Kidney capillary endothelial cell (primary cell): ENCODE measurements at places on chromosomes 16 and 17.

GRCh38 chr16:52572656-52573055, 25.7 kb upstream of the TOX3 start:
- DNase-seq: no peak

DNA sequence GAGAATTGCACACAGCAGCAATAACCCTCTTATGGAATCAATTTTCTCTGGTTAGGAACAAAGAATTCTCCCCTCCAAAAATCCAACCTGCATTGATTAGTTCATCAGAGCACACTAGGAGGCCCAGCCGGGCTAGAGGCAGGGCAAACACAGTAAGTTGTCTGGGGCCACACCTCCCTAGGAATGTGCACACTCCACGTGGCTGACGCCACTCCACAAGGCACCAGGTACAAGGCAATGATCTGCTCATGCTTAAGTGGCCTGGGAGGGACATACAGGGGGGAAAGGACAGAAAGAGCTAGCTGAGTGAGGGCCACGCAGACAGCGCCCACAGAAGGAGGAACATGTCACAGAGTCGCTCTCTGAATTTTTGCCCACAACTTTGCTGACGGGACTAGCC, 107.6 kb downstream of the SLC39A11 start:
- no peak for DNase-seq

DNA sequence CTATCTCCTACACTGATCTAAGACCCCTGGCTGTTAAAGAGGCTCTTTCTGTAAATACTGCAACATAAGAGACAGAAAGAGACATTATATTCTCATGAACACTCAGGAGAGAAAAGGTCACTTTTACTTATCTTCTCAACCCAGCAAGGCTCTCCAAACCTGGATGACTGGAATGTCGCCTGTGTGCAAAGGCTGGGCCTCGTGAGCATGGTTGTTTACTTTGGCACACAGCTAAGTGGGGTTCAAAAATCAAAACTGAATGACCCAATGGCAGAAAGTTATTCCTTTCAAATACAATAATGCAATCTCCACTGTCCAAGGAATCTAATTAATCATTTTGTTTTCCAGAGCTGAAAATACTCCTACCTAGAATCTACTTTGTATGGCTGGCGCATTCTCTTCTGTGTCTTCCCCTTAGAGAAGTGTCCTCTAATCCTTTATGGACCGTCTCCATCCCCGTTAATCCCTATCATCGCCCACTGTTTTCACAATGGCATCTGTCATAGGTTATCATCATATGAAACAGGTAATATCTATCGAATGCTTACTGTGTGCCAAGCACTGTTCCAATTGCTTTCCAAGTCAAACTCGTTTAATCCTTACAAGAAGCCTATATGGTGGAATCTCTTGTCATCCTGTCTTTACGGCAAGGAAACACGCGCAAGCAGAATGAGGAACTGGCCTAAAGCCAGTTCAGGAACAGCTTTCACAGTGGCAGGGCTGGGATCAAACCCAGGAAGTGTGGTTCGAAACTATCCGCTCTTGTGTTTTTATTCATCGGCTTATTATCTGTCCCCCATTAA, 1.3 kb downstream of the SLX4 start:
- peak; percentile 44 for DNase-seq

GRCh38 chr17:66406701-66407644, 104.6 kb downstream of the PRKCA start:
- DNase-seq: no peak

- no peak for DNase-seq
Observed at GRCh38 chr17:75615301-75615700, 17.9 kb upstream of the SMIM5 start.

GRCh38 chr16:58127634-58128033, 1.5 kb downstream of the CFAP20 start:
- DNase-seq: no peak

- no peak for DNase-seq
Observed at GRCh38 chr16:49682577-49683165, 173.2 kb downstream of the ZNF423 start.

DNA sequence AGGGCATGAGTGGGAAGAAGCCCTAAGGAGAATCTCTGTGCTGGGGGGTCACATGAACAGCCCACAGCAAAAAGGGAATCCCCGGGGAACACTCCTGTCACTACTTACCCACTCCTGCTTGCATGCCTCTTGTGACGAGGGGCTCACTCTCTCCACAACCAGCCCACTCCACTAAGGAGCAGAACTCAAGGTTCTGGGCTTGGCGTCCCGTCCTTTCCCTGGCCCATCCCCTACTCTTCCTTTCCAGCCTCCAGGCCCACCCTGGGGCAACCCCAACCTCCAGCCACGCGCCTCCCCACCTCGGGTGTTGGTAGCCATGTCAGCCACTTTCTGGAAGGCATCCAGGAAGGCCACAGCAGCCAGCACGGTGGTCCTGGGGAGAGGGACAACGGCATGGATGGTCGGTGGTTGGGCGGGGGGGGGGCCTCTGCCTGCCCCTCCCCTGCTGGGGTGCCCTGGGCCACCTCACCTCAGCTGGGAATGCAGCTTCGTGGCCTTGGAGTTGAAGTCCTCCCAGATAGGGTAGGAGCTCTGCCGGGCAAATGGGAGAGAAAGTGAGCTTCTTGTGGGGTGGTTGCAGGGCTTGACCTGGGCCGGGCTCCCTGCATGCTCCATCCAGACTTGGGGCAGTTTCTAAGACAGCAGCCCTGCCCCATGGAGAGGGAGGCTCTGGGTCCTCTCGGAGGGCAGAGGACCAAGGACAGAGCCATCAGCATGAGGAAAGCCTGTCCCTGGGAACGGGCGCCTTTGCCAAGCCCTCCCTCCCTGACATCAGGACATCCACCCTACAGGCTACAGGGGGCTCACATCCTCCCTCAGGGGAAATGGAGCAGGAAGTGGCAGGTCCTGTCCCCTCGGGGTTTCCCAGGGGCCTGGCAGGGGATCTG, 5.1 kb downstream of the MTSS2 start:
- DNase-seq: no peak

- DNase-seq: no peak
Observed at GRCh38 chr16:1858189-1858865, 13.6 kb downstream of the MEIOB start.

DNA sequence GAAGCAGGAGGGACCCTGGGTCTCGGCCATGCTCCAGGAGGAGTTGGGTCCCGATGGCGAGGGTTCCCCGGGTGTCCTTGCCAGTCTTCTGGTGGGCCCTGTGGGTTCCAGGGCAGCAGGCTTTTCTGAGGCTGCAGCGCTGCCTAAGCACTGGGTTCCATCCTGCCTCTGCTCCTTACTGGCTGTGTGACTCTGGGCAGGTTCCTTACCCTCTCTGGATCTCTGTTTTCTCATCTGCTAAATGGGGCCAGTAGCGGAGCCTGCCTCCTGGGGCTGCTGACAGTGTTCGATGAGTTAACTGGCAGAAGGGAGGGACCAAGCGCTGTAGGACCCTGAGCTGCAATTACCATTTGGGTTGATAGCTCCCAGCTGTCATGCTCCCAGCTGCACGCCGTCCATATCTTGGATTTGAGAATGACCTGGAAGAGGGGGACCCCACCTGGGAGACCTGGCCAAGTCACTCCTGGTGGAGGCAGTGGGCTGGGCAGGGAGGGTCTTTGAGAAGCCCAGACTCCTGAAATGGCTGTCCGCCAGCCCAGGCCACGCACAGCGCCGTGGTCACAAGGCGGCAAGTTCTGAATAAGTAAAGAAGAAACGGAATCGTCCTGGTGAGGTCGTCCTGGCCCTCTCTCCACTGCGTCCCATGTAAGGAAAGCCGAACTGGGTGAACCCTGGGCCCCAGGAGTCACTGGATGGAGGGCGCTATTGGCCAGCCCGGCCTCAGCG, 47.2 kb upstream of the GSE1 start:
- no peak for DNase-seq

- DNase-seq: no peak
Observed at GRCh38 chr17:3666516-3666915, 1.9 kb downstream of the TAX1BP3 start.

GRCh38 chr16:81480606-81481206, 36.1 kb downstream of the CMIP start:
- DNase-seq: no peak

GRCh38 chr17:16422416-16422815, 7.0 kb downstream of the TRPV2 start:
- DNase-seq: no peak

- no peak for DNase-seq
Observed at GRCh38 chr16:694187-694862, 4.1 kb upstream of the WDR24 start.

GRCh38 chr16:7449306-7449705, 116.7 kb downstream of the RBFOX1 start:
- DNase-seq: no peak

- DNase-seq: no peak
Observed at GRCh38 chr17:31453896-31454295, 62.4 kb downstream of the RAB11FIP4 start.

DNA sequence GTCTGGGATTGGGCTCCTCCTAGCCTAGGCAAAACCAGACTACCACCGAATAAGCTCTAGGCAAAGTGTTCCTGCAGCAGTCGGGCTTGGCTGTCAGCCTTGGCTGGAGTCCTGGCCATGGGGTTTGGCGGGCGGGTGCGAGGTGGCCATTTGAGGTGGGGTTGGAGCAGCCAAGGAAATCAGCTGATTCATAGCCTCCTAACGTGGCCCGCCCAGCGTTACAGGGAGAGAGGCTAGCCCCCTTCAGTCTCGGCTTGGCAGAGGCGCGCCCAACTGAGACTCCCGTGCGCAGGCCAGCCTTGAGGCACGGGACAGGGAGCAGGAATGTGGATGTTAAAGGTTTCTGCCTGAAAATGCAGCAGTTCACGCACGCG, 1.9 kb downstream of the PMP22 start:
- peak; percentile 60 for DNase-seq

DNA sequence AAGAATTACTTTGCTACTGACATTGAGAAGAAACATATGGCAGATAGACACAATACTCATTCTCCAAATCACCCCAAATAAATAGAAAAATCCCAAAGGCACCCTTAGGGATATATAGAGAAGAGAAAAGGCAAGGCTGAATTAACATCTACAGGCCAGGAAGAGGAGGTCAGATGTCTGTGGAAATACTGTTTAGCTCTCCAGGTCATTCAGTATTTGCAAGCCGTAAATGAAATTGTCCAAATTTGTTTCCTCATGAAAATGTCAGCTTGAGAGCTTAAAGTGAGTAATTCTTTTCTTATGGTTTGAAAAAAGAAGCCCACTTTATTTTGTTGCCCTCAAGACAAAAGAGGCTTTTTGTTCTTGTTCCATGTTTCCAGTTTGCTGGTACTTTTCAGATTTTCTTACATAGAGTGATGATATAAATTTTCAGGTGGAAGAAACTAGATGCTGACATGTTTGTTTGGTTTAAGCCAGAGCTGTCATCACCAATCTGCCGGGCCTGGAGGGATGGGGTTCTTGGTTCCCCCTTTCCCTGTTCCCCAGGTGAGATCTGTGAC, 189.0 kb downstream of the MAP2K4 start:
- no peak for DNase-seq

- DNase-seq: no peak
Observed at GRCh38 chr16:75379911-75380847, 53.1 kb downstream of the CFDP1 start.

- DNase-seq: no peak
Observed at GRCh38 chr16:82793528-82794245, 166.9 kb downstream of the CDH13 start.

DNA sequence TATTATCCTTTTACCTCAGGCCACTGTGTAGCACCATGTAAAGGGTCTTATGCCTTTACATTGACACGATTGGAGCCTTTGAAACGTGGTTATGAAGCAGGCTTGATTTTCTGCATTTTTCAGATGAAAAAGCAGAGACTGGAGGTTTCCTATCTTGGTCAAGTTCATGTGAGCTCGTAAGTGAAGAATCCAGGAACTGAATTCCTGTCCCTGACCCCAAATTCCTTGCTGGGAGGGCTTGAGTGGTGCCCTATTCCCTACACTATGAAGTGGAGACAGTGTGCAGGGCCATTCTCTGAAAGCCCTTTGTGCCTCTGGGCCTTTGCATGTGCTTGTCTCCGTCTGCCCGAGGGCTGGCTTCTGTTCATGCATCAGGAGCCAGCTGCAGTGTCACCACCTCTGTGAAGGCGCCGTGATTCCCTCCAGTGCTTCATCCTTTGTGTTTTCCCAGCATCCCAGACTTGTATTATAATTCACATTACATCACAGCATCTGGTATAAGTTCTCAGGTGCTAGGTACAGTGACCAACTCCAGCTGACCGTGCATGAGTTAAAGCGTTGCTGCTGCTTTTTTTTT, 181.1 kb downstream of the SNX29 start:
- no peak for DNase-seq

DNA sequence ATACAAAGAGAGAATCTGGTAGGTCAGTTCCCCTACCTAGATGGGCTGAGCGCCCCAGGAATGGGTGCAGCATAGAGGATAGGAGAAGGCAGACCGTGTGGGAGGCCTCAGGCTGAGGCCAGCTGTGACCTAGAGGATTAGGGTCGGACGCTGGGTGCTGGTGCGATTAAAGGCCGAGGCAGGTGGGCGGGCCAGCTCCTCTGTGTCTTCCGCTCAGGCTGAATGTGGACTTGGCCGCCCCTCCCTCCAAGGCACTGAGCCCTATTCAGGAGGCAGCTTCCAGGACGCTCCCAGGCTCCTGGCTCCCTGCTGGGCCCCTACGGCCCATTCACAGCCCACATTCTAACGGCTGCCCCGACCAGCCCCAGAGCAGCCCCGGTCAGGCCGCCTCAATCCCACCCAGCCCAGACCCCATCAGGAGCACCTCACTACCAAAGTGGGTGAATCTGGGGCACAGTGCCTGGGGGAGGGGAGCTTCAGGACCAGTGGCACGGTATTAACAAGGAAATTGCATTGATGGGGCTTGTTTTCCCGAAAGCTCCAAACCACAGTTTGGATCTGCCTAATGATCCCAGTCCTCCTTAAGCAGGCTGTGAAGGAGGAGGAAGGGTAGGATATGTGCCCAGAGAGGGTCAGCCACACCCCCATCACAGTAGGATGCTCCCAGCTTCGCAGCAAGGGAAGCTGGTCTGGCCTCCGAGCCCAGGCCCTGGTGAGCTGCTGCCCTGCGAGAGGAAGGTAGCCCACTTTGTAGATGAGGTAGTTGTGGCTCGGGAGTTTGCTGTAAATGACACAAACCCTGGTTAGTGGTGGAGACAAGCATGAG, 14.5 kb downstream of the RHBDL3 start:
- DNase-seq: no peak

DNA sequence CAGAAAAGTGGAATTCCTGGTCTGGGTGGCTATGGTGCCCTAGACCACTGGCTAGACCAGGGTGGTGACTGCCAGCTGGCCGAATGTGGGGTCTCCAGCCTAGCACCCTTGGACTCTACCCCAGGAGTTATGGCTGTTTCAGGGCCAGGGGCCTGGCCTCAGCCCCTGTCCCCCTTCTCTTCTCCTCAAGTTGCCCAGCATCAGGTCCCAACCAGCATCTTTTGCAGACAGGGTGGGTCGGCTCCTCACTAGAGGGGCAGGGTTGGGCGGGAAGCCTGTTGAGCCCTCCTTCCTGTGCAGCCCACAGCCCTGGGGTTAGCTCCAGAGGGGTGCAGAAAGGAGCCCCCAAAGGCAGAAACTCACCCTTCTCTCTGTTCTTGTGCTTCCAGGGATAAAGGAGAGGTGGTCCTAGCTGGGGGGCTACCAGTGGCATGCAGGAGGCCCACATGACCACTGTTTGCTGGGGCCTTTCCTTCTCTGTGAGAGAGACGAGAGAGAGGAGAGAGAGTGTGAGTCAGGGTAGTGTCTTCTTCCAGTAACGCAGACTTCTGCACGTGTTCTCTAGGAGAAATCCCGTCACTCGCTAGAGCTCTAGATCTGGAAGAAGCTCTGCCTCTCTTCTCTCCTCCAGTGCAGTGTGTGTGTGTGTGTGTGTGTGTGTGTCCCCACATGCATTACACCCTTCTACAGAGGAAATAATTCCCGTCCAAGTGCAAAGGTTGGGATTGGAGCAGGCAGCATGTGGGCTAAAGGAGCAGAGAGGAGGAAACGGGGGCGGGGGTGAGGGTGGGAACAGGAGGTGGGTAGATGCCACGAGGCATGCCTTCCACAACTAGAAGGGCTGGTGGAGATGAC, 209.4 kb downstream of the SEC14L1 start:
- no peak for DNase-seq
